ENCODE measurements at places on chromosomes 4 and X. TPM values are rescaled to one million over a fixed set of nuclear protein-coding genes. Genes with fewer than 3 reads are reported as not detected.

The RXFP1 gene
- not detected for total RNA-seq

The CLNK gene
- total RNA-seq: not detected

The RAB33A gene
- total RNA-seq: 0.13 TPM

The EGFL6 gene
- total RNA-seq: not detected

The CT45A10 gene
- total RNA-seq: 0.35 TPM

The PPP1R2C gene
- total RNA-seq: not detected

The GYG2 gene
- 4.5 TPM for total RNA-seq

The TECRL gene
- total RNA-seq: not detected

The VEGFC gene
- total RNA-seq: 7.8 TPM

The USP38 gene
- 8.3 TPM for total RNA-seq

The PRAF2 gene
- 35.6 TPM for total RNA-seq

The PFKFB1 gene
- total RNA-seq: 0.10 TPM

The CDX4 gene
- not detected for total RNA-seq

The SCD5 gene
- total RNA-seq: 6.2 TPM

The TIGD4 gene
- 0.31 TPM for total RNA-seq

The L1CAM gene
- 20.2 TPM for total RNA-seq

The S100G gene
- not detected for total RNA-seq

The DGKK gene
- not detected for total RNA-seq

The PWWP3B gene
- 0.01 TPM for total RNA-seq

The DDX60 gene
- total RNA-seq: 1.6 TPM

The TLR10 gene
- not detected for total RNA-seq

The MRFAP1L1 gene
- total RNA-seq: 38.7 TPM

The KCND1 gene
- total RNA-seq: 1.1 TPM

The SPANXD gene
- total RNA-seq: not detected

The ARMCX2 gene
- total RNA-seq: 0.06 TPM

The RAI2 gene
- 0.17 TPM for total RNA-seq

Data from A549 treated with AZD2906 at 1 μM for 4 hours (cell line).